ENCODE measurements at places on chromosomes 1 and 21.

GRCh38 chr1:43934101-43934985 lies 742 bp downstream of the ARTN start:
- peak; percentile 58 for DNase-seq

DNA sequence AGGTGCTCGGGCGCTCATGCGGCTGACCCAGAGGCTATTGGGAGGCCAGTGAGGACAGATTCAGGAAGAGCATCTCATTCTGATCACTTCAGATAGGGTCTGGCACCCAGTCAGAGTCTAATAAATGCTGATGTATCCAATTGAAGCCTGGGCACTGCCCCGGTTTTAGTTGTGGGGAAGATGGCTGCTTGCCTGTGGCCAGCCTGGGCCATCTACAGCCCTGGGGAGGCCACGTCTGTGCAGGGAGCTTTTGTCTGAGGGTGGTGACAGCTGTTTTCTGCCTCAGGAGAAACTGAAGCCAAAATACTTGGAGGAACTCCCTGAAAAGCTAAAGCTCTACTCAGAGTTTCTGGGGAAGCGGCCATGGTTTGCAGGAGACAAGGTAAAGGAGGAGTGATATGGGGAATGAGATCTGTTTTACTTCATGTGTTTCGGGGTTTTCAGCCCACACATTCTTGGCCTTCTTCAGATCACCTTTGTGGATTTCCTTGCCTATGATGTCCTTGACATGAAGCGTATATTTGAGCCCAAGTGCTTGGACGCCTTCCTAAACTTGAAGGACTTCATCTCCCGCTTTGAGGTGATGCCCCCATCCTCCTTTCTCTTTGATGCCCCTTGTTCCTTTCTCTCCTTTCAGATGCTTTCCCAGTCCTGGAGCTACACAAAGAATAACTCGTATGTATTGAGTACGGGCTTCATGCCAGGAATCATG lies 2.8 kb downstream of the GSTM5 start:
- DNase-seq = no peak

GRCh38 chr1:155051777-155052398 lies 772 bp downstream of the ADAM15 start:
- DNase-seq = peak; percentile 26

DNA sequence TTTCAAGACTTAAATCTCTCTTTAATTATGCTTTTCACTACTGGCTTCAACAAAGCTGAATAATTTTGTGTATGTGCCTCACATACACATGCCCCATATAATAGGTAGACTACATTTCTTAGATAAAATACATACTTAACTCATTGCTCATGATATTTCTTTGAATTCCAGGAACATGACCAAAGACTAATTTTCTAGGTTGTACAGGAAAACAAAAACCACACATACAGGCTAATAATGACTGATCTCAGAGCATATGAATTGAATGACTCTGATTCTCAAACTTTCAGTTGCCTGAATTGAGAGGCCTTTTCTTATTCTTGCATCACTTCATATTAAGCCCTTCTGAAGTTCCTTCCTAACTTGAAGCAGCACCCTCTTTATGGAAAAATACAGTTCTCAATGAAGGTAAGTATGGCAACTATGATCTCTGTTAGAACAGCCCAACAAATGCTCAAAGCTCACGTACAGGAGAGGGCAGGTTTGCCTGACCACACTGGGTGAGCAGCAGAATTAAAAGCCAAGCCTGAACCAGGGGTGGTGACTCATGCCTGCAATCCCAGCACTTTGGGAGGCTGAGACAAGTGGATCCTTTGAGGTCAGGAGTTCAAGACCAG lies 22.6 kb upstream of the UAP1 start:
- DNase-seq = peak; percentile 98

DNA sequence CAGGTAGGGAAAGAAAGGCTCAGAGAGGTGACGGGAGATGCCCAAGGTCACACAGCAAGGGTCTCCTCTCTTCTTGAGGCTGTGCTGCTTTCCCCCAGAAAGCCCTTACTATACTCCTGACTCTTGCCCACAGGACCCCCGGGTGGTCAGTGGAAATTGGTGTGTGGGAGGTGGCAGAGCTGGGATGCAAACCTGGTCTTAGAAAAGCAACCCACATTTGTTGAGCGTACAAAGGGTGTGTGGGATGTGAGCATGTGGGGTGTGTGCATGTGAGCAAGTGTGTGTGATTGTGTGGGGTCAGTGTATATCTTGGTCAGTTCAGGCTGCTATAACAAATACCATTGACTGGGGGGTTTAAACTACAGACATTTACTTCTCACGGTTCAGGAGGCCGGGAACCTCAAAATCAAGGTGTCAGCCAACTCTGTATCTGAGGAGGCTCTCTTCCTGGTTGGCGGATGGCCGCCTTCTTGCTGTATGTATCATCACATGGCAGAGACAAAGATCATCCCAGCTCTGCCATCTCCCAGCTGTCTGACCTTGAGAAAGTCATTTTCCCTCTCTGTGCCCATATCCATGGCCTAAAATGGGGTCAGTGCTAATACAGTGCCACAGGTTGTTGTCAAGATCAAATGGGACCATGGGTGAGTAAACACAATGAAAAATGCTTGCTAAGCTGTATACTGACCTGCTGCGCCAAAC lies 268.5 kb downstream of the PTPRU start:
- DNase-seq = no peak

GRCh38 chr1:100387209-100387608 lies 34.9 kb downstream of the CDC14A start:
- peak; percentile 23 for DNase-seq

GRCh38 chr1:85867189-85867588 lies 159.0 kb upstream of the ZNHIT6 start:
- no peak for DNase-seq

DNA sequence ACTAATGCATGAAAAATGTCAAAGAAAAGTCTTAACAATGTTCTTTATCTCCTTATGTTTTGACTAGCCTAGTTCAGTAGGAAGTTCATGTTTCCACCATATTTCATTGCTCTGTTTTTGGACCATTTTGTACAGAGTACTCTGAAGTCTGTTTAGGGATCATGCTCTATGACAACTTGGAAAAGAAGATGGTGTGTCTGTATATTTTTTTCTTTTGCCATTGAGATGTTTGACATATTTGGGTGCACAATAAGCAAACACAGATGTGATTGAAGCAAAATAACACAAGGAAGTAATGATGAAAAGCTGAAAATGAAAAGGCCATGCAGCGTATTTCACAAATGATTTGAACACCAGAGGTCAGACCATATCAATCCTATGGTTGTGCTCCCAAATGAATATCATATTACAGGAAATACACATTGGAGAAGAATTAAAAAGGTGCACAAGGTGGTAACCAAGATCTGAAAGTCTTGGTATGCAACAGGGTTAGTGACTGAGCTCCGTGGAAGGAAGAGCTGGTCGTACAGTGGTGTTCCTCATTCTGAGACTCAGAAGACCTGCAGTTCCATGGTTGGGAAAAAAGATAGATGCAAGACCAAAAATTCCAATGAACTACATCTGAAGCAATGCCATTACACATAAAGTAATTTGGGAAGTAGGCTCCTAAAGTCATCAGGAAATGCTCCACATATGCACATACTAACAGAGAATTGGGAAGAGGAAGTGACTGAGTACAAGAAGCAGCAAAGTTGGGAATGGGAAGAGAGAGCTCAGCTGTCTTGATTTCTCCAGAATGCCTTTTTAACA lies 463.5 kb downstream of the LMO4 start:
- no peak for DNase-seq

DNA sequence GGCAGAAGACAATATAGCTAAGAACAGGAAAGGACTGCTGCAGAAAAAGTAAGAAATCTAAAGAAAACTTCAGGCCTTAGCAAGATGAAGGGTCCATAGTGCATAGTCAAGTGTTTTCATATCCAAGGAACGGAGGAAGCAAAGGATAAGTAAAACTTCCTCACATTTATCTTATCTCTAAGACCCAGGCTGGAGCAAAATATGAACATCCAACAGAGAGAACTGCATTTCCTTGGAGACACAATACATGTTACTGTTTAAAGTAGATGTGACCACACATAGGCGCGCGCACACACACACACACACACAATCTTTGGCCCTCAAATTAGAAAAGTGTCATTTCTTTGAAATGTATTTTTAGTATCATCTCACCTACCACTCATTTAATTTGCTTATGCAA lies 66.7 kb downstream of the TTLL7 start:
- no peak for DNase-seq

GRCh38 chr1:165129568-165130164 lies 226.8 kb downstream of the LMX1A start:
- DNase-seq = peak; percentile 35

GRCh38 chr1:25695090-25695770 lies 78.6 kb downstream of the MAN1C1 start:
- DNase-seq = peak; percentile 97
